ENCODE measurements at places on chromosomes 6 and 20.

- no peak for DNase-seq
These were observed 44.1 kb downstream of the RALY start for GRCh38 chr20:34037767-34038166.

DNA sequence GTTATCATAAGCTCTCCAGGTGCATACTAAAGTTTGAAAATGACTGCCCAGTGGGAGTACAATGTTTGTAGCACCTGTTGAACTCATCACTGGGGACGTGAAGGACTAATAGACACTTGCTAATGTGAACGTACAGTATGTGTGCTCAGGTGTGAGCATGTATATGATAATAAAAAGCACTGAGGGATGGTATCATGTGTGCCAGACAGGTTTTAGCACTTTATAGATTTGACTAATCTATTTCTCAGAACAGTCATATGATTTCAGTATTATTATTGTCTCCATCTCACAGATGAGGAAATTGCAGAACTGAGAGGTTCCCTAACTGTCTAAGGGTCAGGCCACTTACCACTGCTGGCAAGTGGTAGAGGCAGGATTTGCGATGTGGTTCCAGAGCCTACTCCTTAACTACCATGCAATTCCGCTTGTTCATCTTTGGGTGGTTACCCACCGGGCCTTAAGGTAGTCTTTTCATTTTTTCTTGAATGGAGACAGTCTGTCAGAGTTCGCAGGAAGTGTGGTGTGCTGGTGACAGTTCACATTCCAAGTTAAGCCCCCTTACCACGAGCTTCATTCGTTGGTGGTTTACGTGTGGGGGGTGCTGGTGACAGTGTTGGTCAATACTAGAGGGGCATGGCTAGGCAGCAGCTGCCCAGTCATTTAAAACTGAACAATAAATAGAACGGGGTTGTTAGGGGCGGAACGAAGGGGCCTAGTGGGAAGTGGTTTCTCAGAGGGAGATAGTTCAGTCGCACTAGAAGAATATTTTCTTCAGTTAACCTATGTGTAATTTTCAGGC lies 46.8 kb downstream of the RREB1 start:
- DNase-seq = no peak

DNA sequence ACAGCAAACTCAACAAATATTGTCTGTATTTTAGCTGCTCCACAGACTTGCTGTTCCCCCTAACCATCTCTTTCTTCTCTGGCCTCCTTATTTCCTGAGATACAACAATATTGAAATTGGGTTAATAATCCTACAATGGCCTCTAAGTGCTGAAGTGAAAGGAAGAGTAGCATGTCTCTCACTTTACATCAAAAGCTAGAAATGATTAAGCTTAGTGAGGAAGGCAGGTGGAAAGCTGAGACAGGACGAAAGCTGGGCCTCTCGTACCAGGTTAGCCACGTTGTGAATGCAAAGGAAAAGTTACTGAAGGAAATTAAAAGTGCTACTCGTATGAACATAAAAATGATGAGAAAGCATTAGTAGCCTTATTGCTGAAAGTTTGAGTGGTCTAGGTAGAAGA lies 63.8 kb downstream of the ELOVL5 start:
- no peak for DNase-seq

- peak; percentile 70 for DNase-seq
These were observed 180.1 kb upstream of the RNF24 start for GRCh38 chr20:4195499-4195898.

DNA sequence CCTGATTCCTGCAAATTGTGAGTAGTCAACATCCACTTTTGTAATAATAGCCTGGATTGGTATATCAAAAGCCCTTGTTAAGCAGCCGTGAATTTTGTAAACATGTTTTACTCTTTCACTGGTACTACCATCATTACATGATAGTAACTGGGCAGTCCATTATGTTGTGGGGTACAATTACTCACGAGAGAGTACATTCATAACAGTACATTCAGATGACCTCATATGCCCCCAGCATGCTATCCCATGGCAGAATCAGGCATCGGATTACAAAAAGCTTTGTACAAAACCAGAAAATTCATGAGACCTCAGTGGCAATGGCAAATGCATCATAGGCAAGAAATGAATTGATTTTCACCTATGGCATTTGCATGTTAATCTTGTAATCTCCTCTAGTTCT lies 166.2 kb downstream of the EPM2A start:
- no peak for DNase-seq

GRCh38 chr6:1110941-1111349 lies 201.0 kb upstream of the FOXQ1 start:
- DNase-seq = no peak

- DNase-seq = no peak
These were observed 45.4 kb downstream of the RAB44 start for GRCh38 chr6:36743032-36743431.

GRCh38 chr6:143569040-143569439 lies 57.5 kb upstream of the FUCA2 start:
- DNase-seq = no peak

DNA sequence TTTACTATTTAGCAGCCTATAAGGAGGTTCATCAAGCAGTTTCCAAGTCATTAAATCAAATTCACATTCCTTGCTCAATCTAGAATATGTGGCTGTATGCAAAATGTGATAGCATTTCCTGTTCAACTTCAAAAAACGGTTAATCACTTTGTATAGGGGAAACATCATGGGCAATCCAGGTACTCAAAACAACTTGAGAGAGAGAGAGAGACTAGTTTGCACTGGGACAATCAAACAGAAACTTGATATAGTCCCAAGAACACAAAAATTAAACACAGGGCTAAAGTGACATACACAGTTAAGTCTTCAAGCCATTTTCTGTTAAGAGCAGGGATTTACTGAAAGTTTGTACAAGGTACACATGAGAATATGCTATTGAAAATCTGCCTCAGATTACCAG lies 7.4 kb downstream of the CPNE1 start:
- DNase-seq = no peak

- no peak for DNase-seq
These were observed 91.9 kb downstream of the TNFAIP3 start for GRCh38 chr6:137958811-137959565.

GRCh38 chr6:25404091-25404490 lies 124.9 kb downstream of the CARMIL1 start:
- no peak for DNase-seq

- DNase-seq = peak; percentile 84
These were observed 410 bp downstream of the SYNE1 start for GRCh38 chr6:152636609-152637295.

- no peak for DNase-seq
These were observed 64.7 kb downstream of the TRAM2 start for GRCh38 chr6:52512199-52512598.

- no peak for DNase-seq
These were observed 1.9 kb downstream of the SYNCRIP start for GRCh38 chr6:85640821-85641220.

DNA sequence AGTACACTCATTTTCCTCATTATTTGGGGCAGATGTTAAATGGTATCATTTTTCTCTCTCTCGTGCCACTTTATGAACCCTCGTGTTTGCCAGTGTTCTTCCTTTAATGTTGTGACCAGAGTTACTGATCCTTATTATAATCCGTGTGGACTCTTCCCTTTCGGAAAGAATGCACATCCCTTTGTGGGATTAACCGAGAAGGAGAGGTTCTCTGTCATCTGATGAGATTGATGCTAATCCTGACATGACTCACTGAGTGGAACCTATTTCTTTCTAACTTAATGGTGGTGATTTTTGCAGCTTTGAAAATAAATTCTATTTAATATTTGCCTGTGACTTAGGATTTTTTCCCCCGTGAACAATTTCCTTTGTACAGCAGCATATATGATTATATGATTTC lies 300.0 kb upstream of the MAN1A1 start:
- no peak for DNase-seq

DNA sequence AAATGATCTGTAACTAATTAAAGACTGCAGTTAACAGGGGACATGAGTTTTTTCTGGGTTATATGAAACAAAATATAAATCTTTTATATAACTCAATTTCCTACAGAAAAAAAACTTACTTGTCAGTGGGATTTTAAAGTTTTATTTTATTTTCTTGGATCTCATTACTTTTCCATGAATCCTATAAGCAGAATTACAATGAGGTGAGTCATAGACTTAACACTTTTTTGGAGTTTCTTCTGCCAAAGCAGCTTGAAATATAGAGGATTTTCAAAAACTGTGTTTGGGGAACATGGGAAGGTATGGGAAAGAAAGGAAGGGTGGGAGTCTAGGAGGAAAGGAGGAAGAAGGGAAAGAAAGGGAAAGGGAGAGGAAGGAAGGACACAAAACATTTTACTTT lies 130.7 kb downstream of the AIG1 start:
- DNase-seq = no peak

- DNase-seq = no peak
These were observed 10.8 kb upstream of the TBCC start for GRCh38 chr6:42756722-42757121.

GRCh38 chr6:38432479-38432878 lies 207.2 kb downstream of the BTBD9 start:
- no peak for DNase-seq

GRCh38 chr6:18362058-18362561 lies 25.0 kb upstream of the RNF144B start:
- DNase-seq = no peak

DNA sequence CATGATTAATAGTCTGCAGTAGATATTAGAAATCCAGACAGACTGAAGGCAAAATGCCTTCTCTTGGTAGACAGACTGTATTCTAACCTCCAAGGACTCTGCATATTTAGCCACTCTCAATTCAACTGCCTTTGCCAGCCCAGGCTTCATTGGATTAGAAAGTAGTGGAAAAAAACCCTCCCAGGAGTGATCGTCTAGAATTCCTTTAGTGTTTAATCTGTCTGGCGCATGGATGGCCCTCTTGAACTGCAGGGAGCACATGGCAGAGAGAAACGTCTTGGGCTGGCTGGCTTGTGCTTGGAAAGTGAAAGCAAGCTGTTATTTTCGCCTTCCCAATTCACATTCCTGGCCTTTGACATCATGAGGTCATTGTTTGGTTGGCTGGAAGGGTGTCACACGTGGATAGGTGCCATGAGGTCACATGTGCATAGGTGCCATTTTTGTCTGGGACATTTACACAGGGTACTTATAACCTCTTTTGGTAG lies 30.9 kb upstream of the NEDD9 start:
- no peak for DNase-seq

GRCh38 chr6:144216668-144217218 lies 66.4 kb downstream of the STX11 start:
- peak; percentile 76 for DNase-seq

GRCh38 chr6:135475292-135475886 lies 22.2 kb downstream of the AHI1 start:
- DNase-seq = peak; percentile 62

- DNase-seq = no peak
These were observed 41.8 kb upstream of the TOP1 start for GRCh38 chr20:40986774-40987173.

DNA sequence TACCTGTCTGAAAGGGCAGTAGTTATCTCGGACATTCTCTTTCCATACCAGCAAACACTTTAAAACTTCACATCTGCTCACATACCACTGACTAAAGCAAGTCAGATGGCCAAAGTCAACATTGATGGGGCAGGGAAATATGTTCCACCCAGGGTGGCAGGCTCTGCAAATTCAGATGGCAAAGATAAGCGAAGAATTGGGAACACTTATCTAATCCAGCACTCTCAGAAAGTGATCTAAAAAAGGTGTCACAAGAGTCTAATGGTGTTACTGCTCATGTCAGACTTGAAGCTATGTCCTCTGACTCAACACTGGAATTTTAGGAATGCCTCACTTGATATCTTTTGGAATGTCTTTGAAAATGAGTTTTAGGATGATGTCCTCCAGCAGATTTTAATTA lies 1086.2 kb downstream of the KIF16B start:
- no peak for DNase-seq

GRCh38 chr6:70666706-70667105 lies 977 bp upstream of the SMAP1 start:
- DNase-seq = no peak

GRCh38 chr6:168524571-168525001 lies 83.6 kb downstream of the SMOC2 start:
- no peak for DNase-seq

DNA sequence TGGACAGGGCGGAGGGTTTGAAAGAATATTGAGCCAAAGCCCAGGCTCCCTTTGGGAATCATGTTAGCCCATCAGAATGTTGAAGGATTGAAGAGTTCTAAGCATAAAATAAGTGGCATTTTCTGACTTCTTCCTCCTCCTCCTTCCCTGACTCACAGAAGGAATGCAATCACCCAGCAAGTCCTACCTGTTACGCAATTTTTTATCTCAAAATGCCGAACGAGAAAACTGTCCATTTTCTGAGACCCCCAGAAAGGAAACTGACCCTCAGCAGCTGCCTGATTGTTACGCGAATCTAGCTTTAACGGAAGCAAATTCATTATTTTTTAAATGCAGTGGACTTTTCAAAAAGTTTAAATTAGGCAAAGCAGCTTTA lies 4.7 kb upstream of the DNAJC5 start:
- no peak for DNase-seq

DNA sequence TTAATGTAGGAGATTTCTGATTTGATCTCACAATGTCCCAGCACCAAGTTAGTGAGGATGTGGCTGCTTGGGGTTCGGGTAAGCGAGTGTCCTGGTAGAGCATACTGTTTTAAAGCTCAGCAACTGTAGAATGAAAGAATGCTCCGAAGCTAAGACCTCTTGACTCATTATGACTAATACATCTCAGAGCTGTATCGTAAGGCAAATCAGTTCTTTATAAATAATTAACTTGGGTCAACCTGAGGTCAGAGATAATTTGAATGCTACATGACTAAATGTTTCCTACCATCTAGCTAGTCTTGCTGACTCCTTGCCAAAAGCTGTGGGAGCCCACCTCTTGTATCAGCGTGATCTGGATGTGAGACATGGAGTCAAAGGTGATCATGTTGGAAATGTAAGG lies 128.8 kb upstream of the PDE7B start:
- DNase-seq = no peak

DNA sequence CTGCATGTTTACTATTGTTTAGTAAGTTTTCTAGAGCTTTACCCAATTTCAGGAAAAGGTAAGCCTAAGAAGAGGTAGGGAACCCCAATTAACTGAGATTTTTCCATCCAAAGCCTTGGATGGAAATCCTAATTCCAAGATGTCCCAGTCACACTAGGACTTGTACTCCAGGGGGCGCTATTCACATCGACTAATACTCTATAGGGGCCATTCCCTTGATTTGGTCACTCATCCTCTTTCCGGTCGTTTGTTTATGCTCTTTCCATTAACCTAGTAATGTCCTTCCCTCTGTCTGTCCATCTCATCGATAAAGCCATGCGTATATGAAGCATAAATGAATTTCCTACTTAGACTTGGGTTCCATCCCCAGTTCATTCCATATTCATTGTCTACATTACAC lies 80.8 kb upstream of the FUCA2 start:
- DNase-seq = no peak

Measured in SK-N-SH (cell line).